ENCODE measurements at places on chromosomes 3 and 15.
A peak's percentile ranks its signal among the peaks of the same experiment; 100 is the strongest.

DNA sequence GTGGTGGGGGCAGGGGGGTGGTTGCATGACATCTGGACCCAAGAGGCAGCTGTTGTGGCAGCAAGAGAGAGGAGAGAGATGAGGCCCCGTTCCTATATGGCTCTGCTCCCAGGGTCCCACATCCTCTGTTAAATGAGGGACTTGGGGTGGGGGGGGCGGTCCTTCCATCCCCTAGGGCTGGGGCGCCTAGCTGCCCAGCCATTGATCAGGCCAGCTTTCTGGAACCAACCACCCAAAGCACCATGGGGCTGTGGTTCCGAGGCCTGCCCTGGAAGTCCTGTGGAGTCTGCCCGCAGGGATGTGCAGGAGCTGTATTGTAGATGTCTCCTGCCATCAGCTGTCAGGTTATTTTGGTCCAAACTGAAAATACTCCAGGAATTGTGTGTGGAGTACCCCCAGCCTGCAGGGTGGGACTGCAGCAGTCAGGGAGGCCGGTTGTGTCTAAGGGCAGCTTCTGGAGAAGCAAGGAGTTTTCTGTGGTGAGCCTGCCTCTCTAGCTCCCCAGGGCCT lies 5.2 kb downstream of the FURIN start:
- no peak for DNase-seq

DNA sequence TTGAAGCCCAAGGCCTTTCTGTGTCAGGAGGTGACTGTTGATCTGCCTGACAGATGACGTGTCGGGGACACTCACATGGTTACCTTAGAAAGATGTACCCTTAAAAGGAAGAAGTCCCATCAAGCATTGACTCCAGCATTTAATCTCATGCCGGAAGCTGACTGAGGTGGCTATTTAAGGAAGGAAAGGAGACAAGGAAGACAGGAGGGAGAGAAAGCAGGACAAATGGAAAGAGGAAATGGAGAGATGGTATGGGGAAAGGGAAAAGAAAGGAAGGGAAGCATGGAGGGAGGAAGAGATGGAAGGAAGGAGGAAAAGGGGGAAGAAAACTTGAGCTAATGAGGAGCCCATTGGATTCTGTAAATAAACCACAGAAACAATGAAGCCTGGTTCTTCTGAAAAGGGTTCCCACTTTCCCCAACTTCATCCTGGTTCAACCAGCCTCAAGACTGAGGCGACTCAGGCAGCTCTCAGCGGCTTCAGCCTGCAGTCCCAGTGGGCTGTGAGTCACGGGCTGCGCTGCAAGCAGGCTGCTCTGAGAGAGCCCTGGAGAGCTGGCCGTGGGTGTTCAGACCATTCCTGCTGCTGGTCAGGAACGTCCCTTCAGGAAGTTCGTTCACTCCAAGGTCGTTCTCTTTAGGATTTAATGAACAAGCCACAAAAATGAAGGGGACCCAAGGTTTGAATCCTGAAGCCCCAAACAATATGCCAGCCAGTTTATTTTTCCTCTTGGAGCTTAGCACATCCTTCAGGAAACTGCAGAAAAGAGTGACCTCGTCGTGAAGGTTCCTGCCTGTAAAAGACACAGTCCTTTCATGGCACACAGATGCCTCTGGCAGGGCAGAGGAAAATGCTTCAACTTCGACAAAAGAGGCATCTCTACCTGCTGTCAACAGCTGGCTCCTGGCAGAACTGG lies 69.6 kb upstream of the THBS1 start:
- peak; percentile 72 for DNase-seq

DNA sequence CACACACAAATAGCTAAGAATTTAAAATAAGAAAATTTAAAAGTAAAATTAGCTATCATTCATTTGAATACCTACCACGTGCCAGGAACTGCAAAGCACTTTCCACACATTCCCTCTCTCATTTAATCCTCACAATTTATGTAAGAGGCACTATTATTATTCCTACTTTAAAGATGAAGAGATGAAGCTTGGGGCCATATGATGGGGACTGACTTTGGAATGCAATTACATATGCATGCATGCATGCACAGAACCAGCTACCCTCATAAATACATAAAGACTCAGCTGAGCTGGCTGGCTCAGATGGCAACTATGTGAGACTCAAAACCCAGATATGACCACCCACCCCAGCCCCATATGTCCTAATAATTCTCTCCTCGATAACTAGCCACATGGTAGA lies 31.7 kb upstream of the THUMPD3 start:
- DNase-seq: no peak

GRCh38 chr3:31534065-31534425 lies 1.3 kb downstream of the STT3B start:
- no peak for DNase-seq

- DNase-seq: peak; percentile 87
These were observed 97.9 kb downstream of the PLD1 start for GRCh38 chr3:171712171-171712938.

- DNase-seq: no peak
These were observed 313.4 kb downstream of the BCHE start for GRCh38 chr3:165523801-165524200.

DNA sequence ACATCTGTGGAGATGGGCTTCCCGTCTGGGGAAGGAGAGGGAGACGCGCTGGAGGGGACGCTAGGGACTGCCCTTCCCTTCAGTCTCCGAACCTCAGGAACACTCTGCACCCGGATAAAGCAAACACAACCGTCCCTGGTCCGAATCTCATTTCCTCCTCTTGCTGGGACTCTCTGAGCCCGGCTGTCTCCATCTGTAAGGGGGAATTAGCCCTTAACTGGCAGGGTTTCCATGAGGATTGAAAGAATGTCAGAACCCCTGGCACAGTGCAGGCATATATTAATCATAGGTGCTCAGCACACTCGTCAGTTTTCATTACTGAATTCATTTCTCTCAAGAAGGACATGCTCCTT lies 19.1 kb upstream of the IGDCC3 start:
- DNase-seq: no peak

All from endothelial cell of umbilical vein (primary cell).